ENCODE measurements at places on chromosomes 1 and 21.

GRCh38 chr1:110916669-110917306 lies 43.8 kb downstream of the CD53 start:
- peak; percentile 69 for DNase-seq

GRCh38 chr1:232108598-232108997 lies 482.0 kb downstream of the DISC1 start:
- DNase-seq, result no peak

- DNase-seq, result no peak
Measured at GRCh38 chr21:41687633-41688032, 79.2 kb downstream of the RIPK4 start.

DNA sequence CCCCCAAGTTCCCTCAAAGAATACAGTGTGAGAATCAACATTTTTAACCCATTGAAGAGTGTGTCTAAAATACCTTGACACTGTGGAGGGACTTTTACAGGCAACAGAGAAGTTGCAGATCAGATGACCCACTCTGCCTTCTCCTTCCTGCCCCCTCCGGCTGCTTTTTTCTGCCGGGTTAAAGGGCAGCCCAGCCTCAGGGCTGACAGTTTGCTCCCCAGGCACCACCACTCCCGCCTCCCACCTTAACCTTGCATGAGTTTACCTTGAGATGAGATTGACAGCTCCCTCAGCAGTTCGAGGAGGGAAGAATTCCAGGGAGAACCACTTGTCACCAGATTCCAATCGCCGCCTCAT lies 3.2 kb downstream of the MTHFR start:
- DNase-seq, result peak; percentile 62

DNA sequence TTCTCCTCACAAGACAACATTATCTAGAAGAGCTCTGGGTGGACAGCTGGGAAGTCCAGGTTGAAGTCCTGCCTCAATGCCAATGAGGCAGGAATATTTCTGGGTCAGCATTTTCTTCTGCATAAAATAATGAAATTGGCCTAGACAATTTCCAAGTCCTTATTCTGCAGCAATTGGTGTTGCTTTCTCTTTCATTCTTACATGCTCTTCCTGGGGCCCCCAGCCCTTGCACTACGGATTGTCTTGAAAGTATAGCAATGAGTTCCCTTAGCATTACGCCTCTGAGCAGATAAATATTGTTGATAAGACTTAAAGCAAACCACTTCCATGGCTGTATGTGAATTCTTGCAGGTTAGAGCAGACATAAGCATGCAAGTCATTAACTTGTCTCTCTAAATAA lies 188.5 kb downstream of the TGFBR3 start:
- DNase-seq, result peak; percentile 79

- DNase-seq, result no peak
Measured at GRCh38 chr1:2330519-2331199, 60.7 kb downstream of the MORN1 start.
